ENCODE measurements at places on chromosomes 16 and 17. TPM values are rescaled to one million over a fixed set of nuclear protein-coding genes. Genes with fewer than 3 reads are reported as not detected.

Gene ODAD4
- 1.3 TPM for total RNA-seq

Gene GNGT2
- total RNA-seq = 2.2 TPM

Gene MAP2K6
- 2.0 TPM for total RNA-seq

- H3K27ac ChIP-seq = no peak overlapping the region
- no peaks in the 10 kb centered on the region for H3K36me3 ChIP-seq
- H3K27me3 ChIP-seq = no peaks in the 10 kb centered on the region
Measured at GRCh38 chr17:80083136-80083661, 18.2 kb upstream of the GAA start.

DNA sequence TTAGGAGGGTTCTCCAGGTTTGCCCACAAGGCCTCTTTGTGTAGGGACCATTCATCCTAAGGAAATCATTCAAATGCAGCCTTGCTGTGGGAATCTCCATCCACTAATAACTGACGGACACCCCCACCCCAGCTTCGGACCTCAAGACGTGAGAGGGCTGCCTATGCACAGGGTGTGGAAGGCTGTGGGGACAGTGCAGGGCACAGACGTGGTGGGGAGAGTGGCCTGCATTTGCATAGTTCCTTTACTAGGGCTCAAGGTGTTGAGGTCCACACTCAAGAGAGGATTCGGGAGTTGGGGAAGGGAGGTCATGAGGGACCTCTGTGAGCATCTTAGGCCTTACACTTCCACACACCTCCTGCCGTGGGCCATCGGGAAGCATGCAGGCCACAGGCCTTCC, 9.8 kb downstream of the DUSP3 start:
- H3K27me3 ChIP-seq = no peaks in the 10 kb centered on the region
- no peak for DNase-seq
- H3K27ac ChIP-seq = peak overlapping the region; percentile 75

- DNase-seq = no peak
- H3K27me3 ChIP-seq = peaks cover 1% of the 10 kb centered on the region
- H3K4me1 ChIP-seq = peaks cover 17% of the 10 kb centered on the region
- no peak overlapping the region for H3K4me3 ChIP-seq
- H3K27ac ChIP-seq = no peak overlapping the region
- no peaks in the 10 kb centered on the region for H3K36me3 ChIP-seq
Measured at GRCh38 chr17:83131401-83132011, 52.1 kb downstream of the METRNL start.

DNA sequence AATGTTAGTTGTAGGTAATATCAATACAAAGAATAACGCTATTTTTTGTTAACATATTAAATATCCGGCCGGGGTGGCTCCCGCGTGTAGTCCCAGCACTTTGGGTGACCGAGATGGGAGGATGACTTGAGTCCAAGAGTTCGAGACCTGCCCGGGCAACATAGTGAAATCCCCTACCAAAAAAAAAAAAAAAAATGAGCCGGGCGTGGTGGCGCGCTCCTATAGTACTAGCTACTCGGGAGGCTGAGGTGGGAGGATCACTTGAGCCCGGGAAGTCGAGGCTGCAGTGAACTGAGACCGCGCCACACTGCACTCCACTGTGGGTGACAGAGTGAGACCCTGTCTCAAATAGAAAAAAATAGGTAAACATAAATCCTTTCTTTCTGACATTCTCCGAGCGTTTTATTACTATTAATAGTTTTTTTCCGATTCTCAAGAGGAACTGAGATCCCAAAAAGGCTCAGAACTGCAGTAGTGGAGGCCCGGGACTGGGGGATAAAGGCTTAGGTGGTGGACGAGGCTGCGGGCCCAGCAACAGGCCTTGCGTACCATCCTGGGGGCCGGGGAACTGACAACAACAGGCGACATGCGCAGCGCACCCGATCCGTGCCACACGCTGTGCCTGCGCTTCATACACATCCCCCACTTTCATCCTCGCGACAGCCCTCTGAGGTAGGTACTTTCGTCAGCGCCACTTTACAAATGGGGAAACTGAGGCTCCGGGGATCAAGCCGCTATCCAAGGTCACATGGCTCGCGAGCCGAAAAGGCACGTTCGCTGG, 919 bp downstream of the N4BP1 start:
- H3K4me3 ChIP-seq = peak overlapping the region; percentile 95
- DNase-seq = no peak
- H3K27me3 ChIP-seq = no peaks in the 10 kb centered on the region
- peak overlapping the region; percentile 95 for H3K27ac ChIP-seq
- peaks cover 89% of the 10 kb centered on the region for H3K4me1 ChIP-seq
- H3K36me3 ChIP-seq = no peaks in the 10 kb centered on the region

- H3K4me3 ChIP-seq = no peak overlapping the region
- no peaks in the 10 kb centered on the region for H3K36me3 ChIP-seq
Measured at GRCh38 chr17:63139356-63139755, 173.3 kb downstream of the TANC2 start.

DNA sequence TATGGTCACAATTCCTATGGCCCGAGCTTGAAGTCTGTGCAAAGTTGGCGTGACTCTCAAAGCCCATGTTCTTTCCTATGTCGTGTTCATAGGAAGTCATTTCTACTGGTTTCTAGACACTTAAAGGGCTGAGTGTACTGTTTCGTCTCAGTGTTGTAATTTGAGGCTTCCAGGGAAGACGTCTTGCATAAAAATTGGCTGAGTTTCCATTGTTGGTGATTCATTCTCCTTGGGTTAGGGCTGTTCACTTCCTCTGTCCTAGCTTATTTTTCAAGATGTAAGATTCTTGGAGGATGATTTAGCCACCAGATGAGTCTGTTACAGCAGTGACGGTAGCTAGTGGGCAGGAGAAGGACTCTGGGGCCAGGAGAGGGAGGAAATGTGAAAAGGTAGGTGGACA, 43.1 kb downstream of the PIK3R5 start:
- DNase-seq = no peak
- peak overlapping the region; percentile 4 for H3K27ac ChIP-seq
- H3K27me3 ChIP-seq = peaks cover 19% of the 10 kb centered on the region
- no peaks in the 10 kb centered on the region for H3K36me3 ChIP-seq

All from left ventricle myocardium inferior (tissue), 1 donor.